HT1080 (cell line): ENCODE measurements at places on chromosomes 11 and 22. TPM values are rescaled to one million over a fixed set of nuclear protein-coding genes. Genes with fewer than 3 reads are reported as not detected.

TMEM151A gene
- not detected in 2 replicates for total RNA-seq

DNA sequence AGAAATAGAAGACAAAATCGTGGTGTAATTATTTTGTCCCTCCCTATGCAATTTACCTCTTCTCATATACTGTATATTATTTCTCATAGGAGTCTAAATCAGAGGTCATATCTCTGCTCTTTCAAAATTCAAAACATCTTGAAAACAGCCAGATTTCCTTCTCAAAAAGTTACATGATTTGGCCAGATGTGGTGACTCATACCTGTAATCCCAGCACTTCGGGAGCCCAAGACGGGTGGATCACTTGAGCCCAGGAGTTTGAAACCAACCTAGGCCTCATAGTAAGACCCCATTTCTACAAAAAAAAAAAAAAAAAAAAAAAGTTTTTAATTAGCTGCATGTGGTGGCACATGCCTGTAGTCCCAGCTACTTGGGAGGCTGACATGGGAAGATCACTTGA is 29.0 kb upstream of the DNAJB7 start:
- DNase-seq = peak; percentile 3

GRCh38 chr11:1997755-1998154 is at the start of gene H19:
H19 (minus strand) TSS chr11:1997842.
- no peak for DNase-seq

- DNase-seq = no peak
Measured at GRCh38 chr11:76628408-76628947, 42.1 kb downstream of the LRRC32 start.

- DNase-seq = peak; percentile 72
Measured at GRCh38 chr11:8608652-8609051, 14.6 kb upstream of the STK33 start.

DNA sequence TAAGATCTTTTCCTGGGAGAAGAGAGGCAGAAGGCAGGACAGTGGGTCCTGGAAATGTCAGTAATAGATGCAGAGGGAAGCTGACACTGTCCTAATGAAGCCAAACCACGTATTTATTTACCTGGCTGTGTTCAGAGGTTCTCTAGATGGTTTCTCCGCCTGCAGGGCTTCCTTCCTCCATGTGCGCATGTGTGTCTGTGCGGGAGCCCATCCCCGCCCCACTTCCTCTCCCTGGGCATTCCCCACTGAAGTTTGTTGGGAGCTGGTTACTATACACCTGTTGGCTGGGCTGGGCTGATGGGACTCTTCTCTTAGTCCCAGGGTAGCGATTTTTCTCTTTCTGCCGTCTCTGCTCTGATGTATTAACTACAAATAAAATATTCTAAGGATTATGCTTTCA is 204.9 kb upstream of the TBCEL start:
- no peak for DNase-seq

GRCh38 chr11:117573326-117573725 is 223.7 kb downstream of the DSCAML1 start:
- DNase-seq = no peak

RAB38 gene
- total RNA-seq = not detected in 2 replicates

SIK3 gene
- total RNA-seq = 14.3 and 15.2 TPM in 2 replicates

CCDC89 gene
- total RNA-seq = 0.16 TPM in 1 of 2 replicates, not detected in the other

DRICH1 gene
- total RNA-seq = 0.18 TPM in 1 of 2 replicates, not detected in the other

GRCh38 chr11:102151784-102152525 is 41.7 kb downstream of the YAP1 start:
- DNase-seq = no peak

GRCh38 chr11:60118338-60118737 is 29.9 kb downstream of the MS4A2 start:
- DNase-seq = no peak

EIF3F gene
- 399 and 560 TPM in 2 replicates for total RNA-seq

DNA sequence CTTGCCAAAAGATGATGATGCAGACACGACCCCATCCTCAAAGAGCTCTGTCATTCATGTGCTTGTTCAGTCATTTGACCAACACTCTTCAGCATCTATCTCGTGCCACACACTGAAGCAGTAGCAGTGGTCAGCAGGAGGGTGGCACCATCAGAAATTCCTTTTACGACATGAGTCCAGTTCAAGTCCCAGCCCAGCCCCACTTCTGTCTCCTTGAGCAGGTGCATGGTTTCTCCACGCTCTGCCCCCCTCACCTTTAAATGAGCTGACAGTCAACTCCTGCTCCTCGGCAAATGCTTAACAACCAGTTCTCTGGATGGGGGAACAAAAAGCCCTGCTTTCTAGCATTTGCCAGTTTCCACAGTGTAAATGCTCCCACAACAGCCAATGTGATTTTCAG is 60.9 kb downstream of the SYN3 start:
- no peak for DNase-seq

GRCh38 chr11:78572394-78572793 is 2.3 kb downstream of the NARS2 start:
- no peak for DNase-seq

KLHDC7B gene
- not detected in 2 replicates for total RNA-seq

MS4A13 gene
- not detected in 2 replicates for total RNA-seq

CSNK2A3 gene
- total RNA-seq = 2.7 and 3.2 TPM in 2 replicates

- no peak for DNase-seq
Measured at GRCh38 chr11:123581651-123582399, 72.6 kb downstream of the SCN3B start.

FHIP1B gene
- total RNA-seq = 11.5 TPM in 2 replicates

DNA sequence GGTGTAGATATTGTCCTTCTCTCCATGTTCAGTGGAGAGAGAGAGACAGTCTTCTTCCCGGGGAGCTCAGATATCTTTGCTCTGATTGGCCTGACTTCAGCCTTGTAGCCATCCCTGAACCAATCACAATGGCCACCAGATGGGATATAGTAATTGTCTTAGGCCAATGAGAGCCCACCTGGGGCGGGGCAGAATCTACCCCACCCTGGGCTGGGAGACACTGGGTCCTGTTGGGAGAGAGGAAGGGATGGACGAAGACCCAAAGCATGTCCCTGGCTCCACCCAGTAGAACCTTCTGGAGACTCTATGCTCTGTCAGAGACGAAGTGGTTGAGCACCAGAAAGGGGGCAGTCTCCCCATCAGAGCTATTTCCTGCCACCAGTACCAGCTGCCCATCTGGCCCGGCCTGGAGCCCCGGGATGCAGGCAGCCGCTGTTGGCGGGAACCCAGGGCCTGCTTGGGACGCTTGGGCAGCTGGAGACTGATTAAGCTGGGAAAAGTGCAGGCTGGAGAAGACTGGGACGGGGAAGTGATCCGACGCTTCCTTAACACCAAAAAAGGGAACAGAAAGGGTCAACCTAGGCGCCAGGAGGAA is 31.6 kb upstream of the CBX7 start:
- DNase-seq = peak; percentile 32

PLEKHB1 gene
- total RNA-seq = 0.13 and 0.80 TPM in 2 replicates

- DNase-seq = no peak
Measured at GRCh38 chr11:76629853-76630599, 40.5 kb downstream of the LRRC32 start.

DNA sequence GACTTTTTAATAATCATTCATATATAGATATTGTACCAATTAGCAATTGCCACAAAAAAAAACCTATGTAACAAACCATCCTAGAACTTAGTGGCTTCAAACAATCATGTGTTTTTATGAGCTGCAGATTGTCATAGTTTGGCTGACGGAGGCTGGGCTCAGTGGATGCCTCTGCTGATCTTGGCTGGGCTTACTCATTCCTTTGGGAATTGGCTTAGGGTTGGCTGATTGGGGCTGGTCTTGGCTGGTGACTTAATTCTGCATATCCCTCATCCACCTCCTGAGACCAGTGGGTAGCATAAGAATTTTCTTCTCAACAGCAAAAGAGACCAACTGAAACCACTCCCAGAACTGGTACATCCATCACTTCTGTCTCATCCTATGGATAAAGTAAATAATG is 57.9 kb upstream of the PHF21B start:
- DNase-seq = no peak

DNA sequence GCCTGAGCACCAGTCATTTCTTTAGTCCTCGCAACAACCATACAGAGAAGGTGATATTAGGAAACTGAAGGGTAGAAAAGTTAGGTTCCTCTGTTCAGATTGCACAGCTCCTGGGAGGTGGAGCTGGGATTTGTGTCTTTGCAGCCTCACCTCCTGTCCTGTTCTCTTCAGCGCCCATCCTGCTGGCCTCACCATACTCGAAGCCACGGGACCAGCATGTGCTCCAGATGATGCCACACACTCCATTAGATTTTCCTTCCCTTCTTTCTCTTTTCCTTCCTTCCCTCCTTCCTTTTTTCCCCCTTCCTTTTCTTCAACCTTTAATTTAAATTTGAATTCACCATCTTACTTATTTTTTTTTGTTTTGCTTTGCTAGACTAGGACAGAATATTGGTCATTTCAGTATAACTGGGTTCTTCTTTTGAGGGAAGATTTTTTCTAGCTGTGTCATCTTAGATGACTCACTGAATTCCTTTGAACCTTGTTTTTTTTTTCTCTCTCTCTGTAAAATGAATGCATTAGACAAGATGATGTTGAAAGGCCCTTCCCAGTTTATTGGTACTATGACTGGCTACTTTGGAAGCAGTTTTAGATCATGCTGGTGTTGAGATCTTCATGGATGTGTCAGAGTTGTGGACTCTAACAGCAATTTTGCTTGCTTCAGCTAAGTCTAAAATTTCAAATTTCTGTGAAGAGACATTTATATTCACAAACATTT is 662.5 kb upstream of the TENM4 start:
- peak; percentile 96 for DNase-seq

GRCh38 chr11:114362958-114363357 is 37.4 kb downstream of the C11orf71 start:
- no peak for DNase-seq

DNA sequence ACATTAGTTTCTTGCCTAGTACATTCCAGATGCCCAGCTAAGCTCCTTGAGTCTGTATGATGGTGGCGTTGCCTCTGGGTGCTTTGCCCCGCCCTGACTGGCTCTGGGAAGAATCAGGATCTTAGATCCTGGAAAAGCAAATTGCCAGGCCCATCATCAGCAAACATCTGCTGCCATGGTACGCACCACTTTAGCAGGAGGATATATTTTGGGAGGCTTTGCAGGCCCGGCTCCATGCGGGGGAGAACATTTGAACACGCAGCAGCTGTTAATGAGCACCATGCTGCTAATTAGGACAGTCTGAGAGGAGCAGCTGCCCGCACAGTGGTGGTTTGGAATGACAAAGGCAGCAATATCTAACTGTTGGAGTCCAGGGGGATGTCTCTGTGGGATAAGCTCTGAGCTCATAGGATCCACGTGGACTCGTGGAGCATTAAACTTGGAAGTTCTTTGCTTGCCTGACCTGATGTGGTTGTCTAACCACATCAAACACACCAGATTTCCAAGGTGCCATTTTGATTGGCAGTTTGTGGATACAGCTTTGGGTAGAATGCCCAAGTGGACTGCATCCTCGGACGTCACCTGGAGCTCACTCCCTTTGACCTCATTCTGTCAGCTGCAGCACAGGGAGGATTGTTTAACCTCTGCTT is 217.0 kb upstream of the ZBED5 start:
- no peak for DNase-seq

DNA sequence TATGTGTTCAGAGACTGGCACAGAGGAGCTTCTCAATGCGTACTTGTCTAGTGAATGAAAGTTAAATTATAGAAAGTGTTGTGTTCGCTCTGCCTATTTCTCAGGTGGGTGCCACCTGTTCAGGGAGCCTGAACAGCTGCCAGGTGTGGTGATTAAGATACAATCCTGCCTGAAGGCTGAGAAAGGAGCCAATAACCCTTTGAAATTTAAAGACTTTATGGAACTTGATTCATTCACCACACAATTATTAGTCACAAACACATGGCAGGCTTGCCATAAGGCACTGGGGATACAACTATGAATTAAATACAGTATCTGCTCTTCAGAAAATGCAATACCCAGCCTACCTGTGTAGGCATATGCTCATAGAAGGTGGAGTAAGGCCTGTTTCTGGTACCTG is 92.9 kb upstream of the AMOTL1 start:
- no peak for DNase-seq

KREMEN1 gene
- total RNA-seq = 0.92 and 2.7 TPM in 2 replicates

DNA sequence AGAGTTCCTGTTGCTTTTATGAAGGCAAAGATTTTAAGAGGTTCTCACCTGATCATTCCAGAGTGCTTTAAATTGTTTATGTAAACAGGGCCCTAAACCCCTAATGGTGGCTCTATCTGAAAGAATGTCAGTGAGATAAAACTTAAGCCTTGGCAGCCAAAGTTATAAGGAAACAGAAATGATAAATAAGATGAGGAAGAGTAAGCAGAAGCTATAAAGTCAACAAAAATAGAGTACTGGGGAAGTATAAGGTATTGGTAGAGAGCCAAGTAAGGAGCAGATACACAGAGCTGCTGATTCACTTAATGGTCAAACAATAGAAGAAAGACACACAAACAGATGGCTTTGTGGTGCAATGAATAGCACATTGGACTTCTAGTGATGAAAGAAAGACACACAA is 37.9 kb downstream of the TMPRSS5 start:
- DNase-seq = no peak

MAPK8IP1 gene
- total RNA-seq = 21.2 and 24.0 TPM in 2 replicates

DNA sequence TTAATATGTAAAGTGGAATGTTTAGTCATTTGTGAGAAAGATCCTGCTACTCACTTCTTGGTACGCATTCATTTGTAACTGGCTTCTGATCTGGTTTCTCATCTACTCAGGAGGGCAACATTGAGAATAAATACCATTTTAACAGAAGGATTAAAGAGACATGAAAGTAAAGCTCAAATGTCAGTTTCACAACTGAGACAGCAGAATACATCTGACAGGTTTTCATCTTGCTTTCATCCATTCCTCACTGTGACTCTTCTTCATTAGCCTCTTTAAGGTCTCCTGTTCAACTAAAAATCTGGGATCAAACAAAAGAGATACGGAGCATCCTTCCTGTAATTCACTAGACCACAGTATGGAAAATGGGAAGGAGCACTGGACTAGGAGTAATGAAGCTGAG is 31.4 kb upstream of the CCDC89 start:
- no peak for DNase-seq

DNA sequence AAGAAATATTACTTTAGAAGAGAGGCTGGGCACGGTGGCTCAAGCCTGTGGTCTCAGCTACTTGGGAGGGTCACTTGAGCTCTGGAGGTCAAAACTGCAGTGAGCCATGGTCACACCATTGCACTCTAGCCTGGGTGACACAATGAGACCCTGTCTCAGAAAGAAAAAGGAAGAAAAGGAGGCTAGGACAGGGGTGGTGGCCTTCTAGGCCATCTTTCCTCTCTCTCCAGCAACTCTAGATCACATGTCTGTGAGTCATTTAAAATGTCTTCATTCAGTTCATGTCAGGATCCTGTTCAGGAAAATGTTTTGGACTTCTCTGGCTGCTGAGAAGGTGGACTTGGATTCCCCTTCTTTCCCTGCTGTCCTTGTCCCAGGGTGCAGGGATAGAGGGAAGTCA is 53.3 kb downstream of the PPFIA1 start:
- DNase-seq = no peak

GRM5 gene
- total RNA-seq = 0.34 and 0.47 TPM in 2 replicates

- no peak for DNase-seq
Measured at GRCh38 chr22:22897091-22897490, 9.5 kb downstream of the IGLL5 start.

NRGN gene
- 9.1 and 17.5 TPM in 2 replicates for total RNA-seq
